ENCODE measurements at places on chromosomes 7 and 10.

DNA sequence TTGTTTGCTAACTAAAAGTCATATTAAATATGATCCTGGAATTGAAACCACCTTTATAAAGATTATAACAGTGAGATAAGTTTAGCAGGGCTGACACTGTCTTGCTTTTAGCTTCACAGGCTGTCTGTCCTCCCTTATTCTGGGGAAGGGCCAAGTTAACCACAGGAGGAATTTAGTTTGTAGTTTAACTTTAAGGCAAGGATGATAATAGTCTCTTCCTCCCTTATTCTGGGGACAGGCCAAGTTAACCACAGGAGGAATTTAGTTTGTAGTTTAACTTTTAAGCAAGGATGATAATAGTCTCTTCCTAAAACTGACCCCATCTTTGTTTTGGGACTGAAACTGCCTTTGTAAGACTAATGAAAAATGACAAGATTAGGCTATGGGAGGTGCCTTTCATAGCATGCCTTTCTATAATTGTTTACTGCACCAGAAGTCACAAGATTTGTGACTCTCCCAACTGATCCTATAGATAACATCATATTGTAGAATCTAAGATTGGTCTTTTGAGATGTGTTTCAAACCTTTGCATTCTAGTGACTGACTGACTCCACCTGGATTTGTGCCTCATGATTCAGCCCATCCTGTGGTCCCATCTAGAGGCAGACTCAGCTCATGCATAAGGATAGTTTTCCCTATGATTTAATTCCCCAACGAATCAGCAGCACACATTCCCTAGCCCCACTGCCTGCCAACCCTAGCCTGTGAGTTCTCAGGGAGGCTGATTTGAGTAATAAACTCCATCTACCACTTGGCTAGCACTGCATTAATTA, 212.0 kb downstream of the MAGI2 start:
- no peaks in the 10 kb centered on the region for H3K36me3 ChIP-seq
- no peaks in the 10 kb centered on the region for H3K27me3 ChIP-seq
- H3K27ac ChIP-seq, result no peak overlapping the region
- no peak overlapping the region for H3K4me3 ChIP-seq
- DNase-seq, result no peak
- no peaks in the 10 kb centered on the region for H3K4me1 ChIP-seq

DNA sequence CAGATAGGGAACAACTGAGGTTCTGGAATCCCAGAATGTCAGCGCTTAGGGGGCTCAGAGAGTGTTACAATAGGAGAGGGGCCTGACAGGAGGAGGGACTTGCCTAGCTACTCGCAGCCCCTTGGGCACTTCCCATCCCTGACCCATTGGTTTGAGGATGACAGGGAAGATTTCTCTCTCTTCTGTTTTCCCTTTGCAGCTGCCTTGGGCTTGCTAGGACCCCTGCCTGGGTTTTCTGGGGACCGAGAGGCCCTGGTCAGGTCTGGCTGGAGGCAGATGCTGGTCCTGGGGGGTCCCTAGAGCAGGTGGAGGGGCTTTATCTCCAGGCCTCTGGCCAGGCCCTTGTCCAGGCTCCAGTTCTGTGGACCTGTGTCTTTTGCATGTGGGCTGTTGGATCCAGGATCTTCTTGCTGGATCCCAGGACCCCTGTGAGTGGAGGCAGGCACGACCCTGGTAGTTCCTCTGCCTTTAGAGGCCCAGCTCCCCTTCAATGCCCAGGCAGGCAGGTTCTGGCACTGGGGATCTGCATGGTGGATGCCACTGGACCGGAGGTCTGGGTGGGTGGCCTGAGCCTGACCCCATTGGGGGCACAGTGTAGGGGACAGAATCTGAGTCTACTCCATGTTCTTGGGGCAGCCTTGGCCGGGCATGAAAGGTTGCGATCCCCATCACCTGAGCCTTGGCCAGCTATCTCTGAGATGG, 26.9 kb downstream of the RAMP3 start:
- H3K27me3 ChIP-seq, result peaks cover 10% of the 10 kb centered on the region
- no peaks in the 10 kb centered on the region for H3K36me3 ChIP-seq
- DNase-seq, result no peak
- H3K27ac ChIP-seq, result no peak overlapping the region
- H3K4me1 ChIP-seq, result no peaks in the 10 kb centered on the region

DNA sequence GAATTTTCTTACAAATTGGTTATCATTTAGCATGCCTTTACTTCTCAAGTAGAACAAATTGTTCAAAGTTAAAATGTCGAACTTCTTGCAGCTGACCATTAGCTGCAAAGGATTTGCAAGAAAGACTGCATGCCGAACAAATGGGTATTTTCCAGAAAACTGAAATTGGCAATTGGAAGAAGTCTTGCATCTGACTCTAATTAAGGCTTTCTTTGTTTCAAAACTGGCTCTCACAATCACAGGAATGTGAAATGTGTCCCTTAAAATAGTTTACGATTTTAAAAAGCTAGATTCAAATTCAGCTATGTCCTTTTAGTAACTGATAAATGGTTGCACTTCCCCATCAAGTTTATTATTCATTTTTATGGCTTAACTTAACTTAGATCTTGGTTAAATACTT, 207.9 kb downstream of the ARL4A start:
- H3K27ac ChIP-seq, result no peak overlapping the region
- DNase-seq, result no peak
- H3K4me1 ChIP-seq, result no peaks in the 10 kb centered on the region

DNA sequence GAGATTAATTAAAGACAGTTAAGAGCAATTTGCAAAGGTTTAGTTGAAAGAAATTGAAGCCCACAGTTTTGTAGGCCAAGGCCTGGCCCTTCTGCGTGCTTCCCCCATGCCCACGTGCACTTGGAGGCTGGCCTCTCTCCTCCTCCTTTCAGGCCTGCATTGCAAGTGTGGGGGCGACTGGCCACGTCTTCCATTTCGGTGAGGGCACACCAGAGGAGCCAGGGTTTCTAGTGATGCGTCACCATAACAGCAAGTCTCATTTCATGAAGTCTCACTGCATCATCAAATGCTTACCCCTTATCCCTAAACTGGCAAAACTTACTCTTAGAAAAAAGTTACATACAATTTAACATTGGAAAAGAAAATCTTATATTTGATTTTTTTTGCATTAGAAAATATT, 141.2 kb downstream of the NRF1 start:
- H3K27me3 ChIP-seq, result no peaks in the 10 kb centered on the region
- H3K4me1 ChIP-seq, result no peaks in the 10 kb centered on the region
- H3K4me3 ChIP-seq, result no peak overlapping the region
- H3K27ac ChIP-seq, result no peak overlapping the region
- H3K36me3 ChIP-seq, result peaks cover 15% of the 10 kb centered on the region

DNA sequence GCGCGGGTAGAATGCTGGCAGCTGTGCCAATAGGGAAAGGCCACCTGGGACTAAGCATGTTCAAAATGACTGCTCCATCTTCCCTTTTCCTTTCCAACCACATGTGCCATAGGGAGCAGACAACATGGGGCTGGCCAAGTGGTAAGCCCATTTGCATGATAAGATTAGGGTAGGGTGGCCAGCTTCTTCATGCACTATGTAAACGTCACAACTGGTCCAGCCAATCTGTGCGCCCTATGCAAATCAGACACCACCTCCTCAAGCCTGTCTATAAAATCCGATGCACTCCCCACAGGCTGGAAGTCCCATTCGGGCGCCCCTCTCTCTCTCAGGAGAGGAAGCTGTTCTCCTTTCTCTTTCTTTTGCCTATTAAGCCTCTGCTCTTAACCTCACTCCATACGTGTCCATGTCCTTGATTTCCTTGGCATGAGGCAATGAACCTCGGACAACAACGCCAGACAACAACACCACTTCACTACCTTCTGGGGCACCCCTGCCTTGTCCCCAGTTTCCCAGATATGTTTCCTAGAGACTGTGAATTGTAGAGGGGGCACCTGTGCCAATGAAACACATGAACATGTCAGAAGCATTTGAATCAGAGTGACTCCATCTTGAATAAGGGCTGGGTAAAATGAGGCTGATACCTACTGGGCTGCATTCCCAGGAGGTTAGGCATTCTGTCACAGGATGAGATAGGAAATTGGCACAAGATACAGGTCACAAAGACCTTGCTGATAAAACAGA, 19.1 kb upstream of the EXOC6 start:
- H3K27ac ChIP-seq, result no peak overlapping the region
- H3K27me3 ChIP-seq, result no peaks in the 10 kb centered on the region
- no peaks in the 10 kb centered on the region for H3K36me3 ChIP-seq
- DNase-seq, result no peak
- H3K4me3 ChIP-seq, result no peak overlapping the region

- no peaks in the 10 kb centered on the region for H3K36me3 ChIP-seq
- no peak overlapping the region for H3K27ac ChIP-seq
- no peak for DNase-seq
- H3K4me3 ChIP-seq, result no peak overlapping the region
- H3K27me3 ChIP-seq, result no peaks in the 10 kb centered on the region
- H3K4me1 ChIP-seq, result no peaks in the 10 kb centered on the region
Observed at GRCh38 chr10:103224133-103224532, 21.6 kb upstream of the RPEL1 start.

GRCh38 chr7:158061026-158061630, 526.5 kb downstream of the PTPRN2 start:
- H3K36me3 ChIP-seq, result no peaks in the 10 kb centered on the region
- no peak for DNase-seq
- no peak overlapping the region for H3K4me3 ChIP-seq
- H3K27me3 ChIP-seq, result peaks cover 3% of the 10 kb centered on the region
- no peaks in the 10 kb centered on the region for H3K4me1 ChIP-seq
